ENCODE measurements at places on chromosomes 7 and 10. TPM values are rescaled to one million over a fixed set of nuclear protein-coding genes. Genes with fewer than 3 reads are reported as not detected.

DNA sequence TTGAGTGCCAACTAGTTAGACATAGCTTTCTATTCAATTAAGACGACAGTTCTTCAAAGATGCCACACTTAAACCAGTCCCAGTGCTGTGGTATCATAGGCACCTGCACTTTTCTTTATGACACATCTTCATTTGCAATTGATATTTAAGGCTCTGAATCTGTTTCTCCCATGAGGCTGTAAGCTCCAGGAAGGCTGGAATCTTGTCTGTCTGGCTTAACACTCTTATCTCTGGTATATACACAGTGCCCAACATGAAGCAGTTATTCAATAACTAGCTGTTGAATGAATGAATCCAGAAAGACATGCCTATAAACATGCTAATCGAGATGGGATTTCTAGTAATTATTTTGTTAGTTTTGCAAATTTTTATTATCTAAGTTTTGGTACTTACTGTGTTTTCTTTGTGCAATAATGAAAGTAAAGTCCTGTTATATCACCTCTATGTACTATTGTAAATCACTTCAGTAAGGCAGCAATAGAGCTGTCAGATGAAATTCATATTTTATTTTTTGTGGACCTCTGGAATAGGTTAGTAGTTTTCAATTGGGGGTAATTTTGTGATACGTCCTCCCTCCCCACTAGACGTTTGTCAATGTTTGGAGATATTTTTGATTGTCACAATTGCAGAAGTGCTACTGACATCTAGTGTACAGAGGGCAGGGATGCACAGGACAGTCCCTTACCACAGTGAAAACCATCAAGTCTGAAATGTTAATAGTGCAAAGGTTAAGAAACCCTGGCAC lies 51.3 kb upstream of the STEAP4 start:
- DNase-seq = peak; percentile 19

- DNase-seq = no peak
These were observed 197.3 kb downstream of the MACC1 start for GRCh38 chr7:20019757-20020432.

DNA sequence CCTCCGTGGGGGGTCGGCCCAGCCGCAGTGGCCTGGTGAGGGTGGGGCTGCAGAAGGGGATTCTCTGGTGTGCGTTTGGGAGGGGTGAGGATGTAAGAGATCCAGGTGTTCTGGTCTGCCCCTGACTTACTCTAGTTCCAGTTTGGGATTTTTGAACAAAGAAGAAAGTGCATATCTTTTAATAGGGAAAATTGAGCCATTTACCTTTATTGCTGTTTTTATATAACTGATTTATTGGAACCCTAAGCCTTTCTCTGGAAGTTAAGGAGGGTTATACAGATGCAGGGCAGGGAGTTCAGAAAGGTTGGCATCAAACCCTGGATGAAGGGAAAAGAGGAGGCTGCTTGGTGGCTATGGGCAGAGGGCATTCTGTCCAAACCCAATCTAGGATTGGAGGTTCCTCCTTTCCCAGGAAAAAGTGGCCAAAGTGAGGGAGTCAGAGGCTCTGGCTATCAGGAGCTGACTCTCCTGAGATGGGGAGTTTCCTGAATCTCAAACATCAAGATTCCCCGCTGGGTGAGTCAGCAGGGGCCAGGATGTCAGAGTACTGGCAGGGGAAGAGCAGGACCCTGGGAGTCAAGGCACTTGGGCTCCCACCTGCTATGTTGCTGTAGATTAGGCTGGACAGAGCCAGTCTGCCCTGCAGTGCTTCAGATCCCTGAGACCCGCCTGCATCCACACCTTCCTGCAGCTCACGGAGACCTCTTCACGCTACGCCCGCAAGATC lies 67.5 kb downstream of the CLIP2 start:
- peak; percentile 44 for DNase-seq

- DNase-seq = no peak
These were observed 21.5 kb downstream of the LAMB1 start for GRCh38 chr7:107981466-107981865.

DNA sequence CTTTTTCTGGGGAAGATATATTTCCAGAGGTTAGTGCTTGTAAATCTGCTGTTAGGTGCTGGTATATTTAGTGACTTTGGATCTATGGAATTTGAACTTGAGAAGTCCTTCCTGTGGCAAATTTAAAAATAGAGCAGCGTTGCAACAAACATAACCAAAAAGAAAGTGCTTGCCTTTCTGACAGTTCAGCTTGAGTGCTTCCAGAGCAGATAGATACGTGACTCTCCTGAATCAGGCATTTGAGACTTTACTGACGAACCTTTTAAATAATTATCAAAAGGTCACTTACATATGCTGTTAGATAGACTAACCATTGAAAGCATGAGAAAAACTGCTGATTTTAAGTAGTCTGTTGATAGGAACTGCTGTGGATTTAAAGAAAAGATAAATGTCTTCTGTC lies 387.5 kb upstream of the LRRTM3 start:
- DNase-seq = no peak

DNA sequence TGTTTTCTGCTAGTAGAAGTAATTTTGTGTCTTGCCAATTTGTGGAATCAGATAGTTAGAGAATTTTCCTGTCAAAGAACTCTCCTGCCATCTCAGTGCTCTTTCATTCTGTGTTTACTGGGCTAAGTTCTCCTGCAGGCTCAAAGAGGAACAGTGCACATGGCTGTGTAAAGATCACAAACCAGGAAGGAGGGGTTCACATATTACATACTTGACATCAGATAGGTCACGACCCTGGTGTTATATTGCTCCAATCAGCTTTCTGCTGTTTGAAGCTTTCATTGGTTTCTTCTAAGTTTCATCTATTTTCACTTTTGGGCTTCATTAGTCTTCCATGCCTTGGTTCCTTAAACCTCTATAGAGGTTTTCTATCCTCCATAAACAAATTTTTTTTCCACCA lies 13.5 kb upstream of the ELMO1 start:
- no peak for DNase-seq

DNA sequence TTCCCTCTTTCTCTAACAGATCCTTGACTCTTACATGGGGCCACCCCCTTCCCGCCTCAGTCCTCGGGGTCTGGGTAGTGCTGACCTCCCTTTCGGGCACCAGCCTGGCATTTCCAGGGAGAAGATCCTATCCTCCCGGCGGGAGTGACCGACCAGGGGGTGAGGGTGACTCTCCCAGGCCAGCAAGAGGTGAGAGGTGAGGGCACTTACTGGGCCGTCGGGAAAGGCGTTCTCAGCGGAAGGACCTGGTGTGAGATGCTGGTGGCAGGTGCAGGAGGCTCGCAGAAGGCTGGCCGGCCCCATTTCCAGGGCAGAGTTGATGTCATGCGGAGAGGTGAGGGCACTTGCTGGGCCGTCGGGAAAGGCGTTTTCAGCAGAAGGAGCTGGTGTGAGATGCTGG lies 4.2 kb upstream of the FOXL3 start:
- DNase-seq = no peak

DNA sequence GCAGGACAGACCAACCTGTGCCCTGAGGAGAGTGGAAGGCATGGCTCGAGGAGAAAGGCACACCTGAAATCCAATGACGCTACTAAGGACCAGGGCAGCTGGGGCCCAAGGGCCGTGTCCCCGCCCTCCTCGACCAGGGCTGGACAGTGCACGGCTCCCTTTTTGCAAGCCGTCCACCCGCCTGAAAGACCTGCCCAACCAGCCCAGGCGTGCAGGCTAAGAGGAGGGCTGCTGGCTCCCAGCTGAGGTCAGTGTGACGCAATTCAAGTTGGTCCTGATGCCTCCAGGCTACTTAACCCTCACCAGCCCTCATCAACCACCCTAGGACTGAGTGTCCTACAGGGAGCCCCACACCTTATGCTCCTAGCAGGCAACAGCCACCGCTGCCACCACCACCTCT lies 69.3 kb downstream of the DLG5 start:
- DNase-seq = no peak

DNA sequence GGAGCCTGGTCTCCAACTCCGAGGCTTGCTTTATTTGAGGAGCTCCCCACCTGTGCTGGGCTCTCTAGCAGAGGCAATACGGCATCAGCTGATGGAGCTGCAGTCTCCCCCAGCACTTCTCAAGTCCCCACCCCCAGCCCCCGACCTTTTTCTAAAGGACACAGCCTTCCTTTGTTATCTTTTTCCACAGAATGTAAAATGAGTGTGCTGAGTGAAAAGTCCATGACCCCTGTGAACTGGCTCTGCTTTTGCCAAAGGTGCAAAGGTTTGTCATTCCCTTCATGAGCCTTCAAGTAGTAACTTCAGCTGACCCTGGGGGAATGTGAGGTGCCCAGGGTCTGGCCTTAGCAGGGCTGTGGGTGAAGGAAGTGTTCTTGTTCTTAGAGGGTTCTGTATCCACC lies 25.5 kb downstream of the LRRC4 start:
- no peak for DNase-seq

GRCh38 chr7:131654668-131655326 lies 98.4 kb upstream of the PODXL start:
- peak; percentile 90 for DNase-seq

DNA sequence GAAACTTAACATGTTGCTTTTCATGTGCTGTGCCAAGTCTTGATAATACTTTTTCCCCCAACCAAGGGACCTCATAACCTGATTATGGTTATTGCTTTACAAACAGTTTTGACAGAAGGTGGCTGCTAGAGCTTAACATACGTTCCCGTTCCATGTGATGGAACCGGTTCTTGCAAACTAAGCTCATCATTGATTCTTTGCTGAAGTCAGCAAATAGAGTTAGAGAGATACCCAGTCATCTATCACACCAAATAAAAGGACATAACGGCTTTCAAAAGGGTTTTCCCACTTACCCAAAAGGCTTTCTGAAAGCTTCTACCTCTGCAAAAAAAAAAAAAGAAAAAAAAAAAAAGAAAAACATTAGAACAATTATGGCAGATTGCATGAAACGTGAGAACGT lies 230.3 kb upstream of the MDFIC start:
- no peak for DNase-seq

GRCh38 chr7:135946289-135947055 lies 30.7 kb downstream of the MTPN start:
- DNase-seq = no peak

- DNase-seq = no peak
These were observed 24.5 kb upstream of the SLC25A13 start for GRCh38 chr7:96346293-96346953.

- peak; percentile 26 for DNase-seq
These were observed 133.5 kb downstream of the PTPN20 start for GRCh38 chr10:47044741-47045140.

GRCh38 chr7:8325067-8325466 lies 63.1 kb upstream of the ICA1 start:
- no peak for DNase-seq

DNA sequence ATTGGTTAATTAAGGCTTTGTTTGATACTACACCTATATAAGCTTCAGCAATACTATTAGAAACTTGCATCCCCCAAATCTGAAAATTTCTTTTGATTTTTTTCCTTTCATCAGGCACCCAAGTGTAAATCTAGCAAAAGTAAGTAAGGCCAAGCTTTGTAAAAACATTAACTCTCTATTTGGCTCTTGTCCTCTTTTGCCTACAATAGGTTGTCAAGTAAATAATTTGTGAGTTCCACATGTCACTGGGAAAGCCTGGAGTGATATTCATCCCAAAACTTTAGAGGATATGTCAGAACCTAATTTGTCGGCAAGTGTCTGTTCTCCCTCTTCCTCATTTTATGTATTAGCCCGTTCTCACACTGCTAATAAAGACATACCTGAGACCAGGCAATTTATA lies 492.4 kb downstream of the IPMK start:
- no peak for DNase-seq

- DNase-seq = no peak
These were observed 21.5 kb upstream of the GGCT start for GRCh38 chr7:30526163-30526562.

DNA sequence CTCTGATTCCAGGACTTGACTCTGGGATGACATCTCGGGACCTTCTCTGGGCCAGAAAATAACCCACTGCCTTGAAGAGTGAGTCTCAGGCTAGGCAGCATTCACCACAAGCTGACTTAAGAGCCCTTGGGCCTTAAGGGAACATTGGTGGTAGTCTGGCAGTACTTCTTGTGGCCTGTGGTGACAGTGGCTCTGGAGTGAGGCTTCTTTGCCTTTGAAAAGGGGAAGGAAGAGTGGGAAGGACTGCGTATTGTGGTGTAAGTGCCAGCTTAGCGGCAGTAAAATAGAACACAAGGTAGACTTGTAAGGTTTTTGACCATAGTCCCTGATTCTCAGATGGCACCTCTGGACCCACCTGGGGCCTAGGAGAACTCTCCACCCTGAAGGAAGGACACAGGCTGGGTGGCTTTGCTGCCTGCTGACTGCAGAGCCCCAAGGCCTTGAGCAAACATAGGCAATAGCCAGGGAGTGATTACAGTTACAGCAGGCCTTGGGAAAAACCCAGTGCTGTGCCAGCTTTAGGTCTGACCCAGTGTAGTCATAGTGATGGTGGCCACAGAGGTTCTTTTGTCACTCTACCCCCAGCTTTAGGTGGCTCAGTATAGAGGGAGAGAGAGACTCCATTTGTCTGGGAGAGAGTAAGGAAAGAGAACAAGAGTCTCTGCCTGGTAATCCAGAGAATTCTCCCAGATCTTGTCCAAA lies 483.9 kb downstream of the SH2D4B start:
- no peak for DNase-seq

- DNase-seq = no peak
These were observed 213.4 kb downstream of the PPP1R3A start for GRCh38 chr7:113705439-113705838.

- no peak for DNase-seq
These were observed 436.0 kb upstream of the GRM3 start for GRCh38 chr7:86207740-86208139.

DNA sequence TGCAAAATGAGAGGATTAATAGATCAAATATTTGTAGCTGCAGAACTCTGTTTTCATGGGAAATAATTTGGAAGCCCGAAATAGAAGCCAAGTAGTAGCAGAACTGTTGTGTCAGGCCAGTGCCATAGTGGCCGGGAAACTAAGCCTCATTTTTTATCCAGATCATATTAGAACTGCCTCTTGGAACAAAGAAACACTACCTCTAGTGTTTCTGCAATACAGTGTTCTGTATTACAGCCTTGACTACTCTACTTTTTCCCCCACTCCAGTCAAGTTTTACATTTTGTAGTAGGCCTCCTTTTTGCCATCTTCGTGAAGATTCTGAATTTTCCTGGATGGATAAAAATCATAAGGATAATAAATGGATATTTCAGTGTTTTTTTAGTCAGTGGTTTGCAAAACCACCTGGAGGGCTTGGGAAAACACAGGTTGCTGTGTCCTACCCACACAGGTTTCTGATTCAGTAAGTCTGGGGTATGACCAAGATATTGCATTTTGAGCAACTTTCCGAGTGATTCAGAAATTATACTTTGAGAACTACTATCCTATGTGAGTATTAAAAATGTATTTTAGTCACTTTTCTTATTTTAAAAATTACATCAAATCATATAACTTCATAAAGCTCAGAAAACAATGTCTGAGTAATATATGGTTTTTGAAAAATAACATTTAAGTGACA lies 326.2 kb upstream of the KAT6B start:
- no peak for DNase-seq

The NXPH1 gene
- not detected for total RNA-seq

The CLRN3 gene
- 0.19 TPM for total RNA-seq

The SLF2 gene
- total RNA-seq = 35.2 TPM

The TDRD1 gene
- total RNA-seq = under 0.01 TPM

The RPS24 gene
- total RNA-seq = 2,505 TPM

All from dermis blood vessel endothelial cell (primary cell).